ENCODE measurements at places on chromosomes 12 and 14.
A peak's percentile ranks its signal among the peaks of the same experiment; 100 is the strongest.

DNA sequence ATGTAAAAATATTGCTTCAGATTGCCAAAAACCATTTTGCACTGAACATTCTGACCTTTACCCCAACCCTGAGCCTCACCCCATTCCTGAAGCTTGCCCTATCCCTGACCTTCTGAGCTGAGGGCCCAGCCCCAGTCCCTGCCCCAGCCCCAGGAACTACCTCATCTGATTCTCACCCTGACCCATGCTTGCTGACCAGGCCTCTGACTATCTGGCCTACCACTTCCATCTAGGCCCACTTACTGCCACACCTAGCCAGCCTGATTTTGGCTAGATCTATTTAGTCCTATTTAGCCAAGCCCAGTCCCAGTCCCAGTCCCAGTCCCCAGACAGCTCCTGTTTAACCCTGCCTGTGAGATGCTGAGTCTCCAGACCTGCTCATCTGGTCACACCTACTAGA lies 33.6 kb downstream of the OR10P1 start:
- no peak for DNase-seq

DNA sequence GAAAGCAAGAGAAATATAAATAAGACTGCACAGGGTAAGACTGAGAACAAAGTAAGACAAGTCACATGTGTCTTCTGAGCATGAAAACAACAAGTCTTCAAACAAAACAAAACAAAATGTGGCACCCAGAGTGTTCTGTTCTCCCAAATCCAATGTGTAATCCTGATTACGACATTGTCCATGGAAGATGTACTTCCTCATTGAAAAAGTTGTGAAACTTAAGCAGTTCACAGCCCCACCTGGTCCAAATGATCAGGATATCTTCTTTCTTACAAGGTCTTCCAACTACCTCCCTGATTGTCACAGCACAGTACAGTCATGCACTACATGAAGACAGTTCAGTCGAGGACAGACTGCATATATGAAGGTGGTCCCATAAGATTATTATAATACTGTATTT lies 23.3 kb upstream of the NEK9 start:
- DNase-seq, result no peak

- no peak for DNase-seq
Measured at GRCh38 chr14:65548878-65549277, 136.3 kb downstream of the FUT8 start.

DNA sequence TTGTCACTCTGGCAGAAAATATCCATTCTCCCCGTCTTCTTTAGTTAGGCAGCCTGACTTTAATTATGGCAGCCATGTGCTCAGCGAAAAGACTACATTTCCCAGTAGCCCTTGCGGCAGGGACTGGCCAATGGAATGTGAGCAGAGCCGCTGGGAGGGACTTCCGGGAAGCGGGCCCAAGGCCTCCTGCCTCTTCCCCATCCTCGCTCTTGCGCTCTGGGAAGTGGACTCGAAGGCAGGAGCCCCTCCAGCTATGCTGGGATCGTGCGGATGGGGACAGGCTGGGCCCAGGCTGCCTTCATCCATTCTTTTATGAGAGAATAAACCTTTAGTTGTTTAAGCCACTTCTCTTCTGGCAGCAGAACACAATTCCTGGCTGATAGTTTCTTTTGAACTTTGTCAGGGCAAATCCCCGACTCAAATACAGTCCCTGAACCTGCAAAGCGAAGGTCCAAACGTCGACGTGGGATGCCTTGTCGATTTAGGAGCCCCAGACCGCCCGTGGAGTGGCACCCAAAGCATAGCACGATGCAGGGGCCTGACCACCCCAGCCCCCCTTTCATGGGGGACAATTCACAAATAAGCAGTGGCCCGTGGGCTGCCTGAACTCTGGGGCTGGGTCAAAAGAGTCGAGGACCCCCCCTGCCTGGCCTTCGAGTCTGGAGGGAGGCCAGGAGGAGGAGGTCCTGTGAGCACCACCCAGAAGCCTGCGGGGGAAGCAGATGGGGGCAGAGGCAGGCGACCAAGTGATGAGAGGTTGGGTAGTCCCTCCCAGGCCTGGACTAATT lies 15.6 kb upstream of the LRTM2 start:
- peak; percentile 92 for DNase-seq

- no peak for DNase-seq
Measured at GRCh38 chr12:108571609-108572165, 9.3 kb downstream of the ISCU start.
